Breast epithelium (tissue), 4 donors: ENCODE measurements at places on chromosomes 6 and 20.

DNA sequence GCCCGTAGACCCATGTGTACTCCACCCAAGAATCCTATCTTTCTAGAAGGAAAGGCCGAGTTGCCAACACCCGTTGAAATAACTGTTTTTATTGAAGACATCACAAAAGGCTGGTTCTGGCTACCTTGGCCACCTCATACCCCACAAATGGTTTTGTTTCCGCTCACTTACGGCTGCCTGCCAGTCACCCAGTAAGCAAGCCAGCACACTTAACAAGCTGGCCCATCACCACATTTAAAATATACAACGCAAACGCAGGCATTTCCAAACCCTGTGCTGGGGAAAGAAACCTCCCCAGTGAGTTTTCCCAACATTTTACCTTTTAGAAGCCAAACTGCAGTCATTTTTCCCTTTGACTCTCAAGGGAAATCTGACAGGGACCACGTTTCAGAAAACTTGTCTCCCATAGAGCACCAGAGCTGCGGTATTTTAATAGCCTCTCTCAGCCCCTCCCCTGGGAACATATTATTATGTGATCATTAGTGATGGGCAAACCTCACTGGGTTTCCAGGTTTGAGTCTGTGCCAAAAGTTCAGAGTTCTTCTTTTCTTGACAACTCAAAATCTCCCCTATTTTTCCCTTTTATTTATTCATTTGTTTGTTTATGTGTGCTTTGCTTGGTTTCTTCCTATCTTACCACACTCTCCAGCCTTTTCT, 36.7 kb upstream of the BMP2 start:
- DNase-seq, result no peak

DNA sequence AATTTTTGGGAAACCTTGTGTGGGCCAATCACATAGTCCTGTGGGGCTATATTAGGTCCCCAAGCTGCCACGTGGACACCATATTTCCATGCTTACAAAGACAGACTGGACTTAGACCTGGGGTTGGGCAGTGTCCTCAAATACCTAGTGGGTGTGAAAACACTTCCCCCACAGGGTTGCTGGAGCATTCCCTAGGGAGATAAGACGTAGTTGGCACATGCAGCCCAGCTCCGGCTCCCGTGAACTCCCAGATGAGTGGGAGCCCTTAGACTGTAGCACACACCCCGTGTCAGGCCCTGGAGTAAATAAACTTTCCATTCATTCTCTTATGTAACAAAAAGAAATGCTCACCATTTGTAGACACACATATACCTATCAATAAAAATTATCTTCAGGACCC, 14.2 kb downstream of the KCNG1 start:
- no peak for DNase-seq

DNA sequence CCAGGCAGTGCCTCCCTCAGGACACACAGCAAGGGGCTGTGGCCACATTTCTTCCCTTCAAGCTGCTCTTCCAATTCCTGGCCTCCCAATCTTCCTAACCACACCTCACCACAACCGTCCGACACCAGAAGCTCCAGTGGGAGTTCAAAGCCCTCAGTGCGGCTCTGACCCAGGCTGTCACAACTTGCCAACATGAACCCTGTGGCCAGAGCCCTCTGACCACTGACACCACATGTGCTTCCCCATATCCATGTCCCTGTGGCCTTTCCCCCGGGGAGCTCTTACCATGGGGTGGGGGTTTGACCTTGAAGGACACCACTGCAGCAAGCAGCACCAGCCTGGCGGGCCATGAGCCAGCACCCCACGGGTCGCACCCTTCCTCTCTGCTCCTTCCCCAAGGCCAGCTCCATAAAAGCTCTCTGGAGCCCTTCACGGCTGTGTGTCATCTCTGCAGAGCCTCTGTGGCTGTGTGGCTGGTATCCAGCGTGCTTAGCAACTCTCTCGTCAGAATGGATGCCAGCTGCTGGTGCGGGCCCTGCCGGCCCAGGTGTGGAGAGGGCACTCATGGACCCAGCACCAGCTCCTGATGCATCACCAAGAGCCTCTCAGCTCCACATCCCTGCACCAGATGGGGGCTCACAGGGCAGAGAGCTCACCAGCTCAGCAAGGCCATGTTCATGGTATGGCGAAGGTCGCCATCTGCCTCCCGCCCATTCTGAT, 106.1 kb downstream of the PSMB1 start:
- DNase-seq, result no peak

- no peak for DNase-seq
Measured at GRCh38 chr20:41357424-41358163, 9.0 kb downstream of the EMILIN3 start.

- DNase-seq, result no peak
Measured at GRCh38 chr6:53294095-53294494, 54.7 kb downstream of the ELOVL5 start.
